ENCODE measurements at places on chromosomes 12 and 14.

DNA sequence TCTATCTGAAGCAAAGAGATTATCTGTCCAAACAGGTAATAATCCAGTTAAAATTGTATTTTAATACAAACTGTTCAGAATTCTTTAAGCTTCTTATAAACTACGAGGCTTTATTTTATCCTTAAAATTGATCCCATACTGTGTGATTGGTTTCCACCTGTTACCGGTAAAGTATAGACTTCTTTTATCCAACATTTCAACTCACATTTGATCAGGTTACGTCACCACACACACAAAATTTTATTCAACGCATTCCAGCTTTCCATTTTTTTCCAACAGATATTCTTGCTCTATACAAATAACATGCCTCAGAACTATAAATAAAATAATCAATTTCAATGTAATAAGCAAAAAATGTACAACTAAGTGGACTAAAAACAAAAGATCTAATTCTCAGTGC lies 4.5 kb downstream of the NOVA1 start:
- DNase-seq: no peak

DNA sequence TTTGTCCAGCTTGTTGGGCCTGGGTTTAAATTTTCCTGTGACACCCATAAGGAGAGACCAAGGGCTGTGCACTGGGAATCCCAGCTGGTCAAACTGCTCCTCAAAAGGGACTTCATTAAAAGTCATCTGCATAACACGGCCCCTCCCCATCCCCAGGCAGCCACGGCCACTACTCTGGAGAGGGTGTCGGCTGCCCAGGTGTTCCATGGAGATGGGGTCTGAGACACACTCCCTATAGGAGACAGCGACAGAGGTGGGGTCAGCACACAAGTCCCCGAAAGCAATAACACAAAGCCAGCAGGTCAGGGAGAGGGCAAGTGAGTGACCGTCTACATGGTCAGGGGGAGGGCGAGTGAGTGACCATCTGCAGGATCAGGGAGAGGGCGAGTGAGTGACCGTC lies 75.6 kb upstream of the BCL11B start:
- DNase-seq: no peak

DNA sequence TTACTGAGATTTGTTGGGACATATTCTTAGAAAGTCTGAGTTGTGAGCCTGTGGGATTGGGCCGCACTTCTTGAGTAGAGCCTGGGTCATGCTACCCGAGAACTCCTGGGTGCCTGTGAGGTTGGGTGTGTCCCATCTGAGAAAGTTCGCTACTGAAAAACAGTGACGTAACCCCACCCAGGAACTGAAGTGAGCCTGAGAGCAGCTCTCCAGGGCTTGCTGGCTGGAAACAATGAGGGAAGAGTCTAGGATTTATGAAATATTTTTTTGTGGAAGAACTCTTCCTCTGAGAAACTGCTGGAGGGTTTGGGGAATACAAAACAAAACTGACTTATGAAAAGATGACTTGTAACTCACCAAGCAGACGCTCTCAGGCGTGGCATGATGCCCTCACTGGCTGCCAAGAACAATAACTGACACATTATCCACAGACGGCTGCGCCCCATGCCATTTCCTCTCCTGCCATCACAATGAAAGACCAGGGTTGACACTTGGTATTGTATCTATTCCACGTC lies 69.2 kb downstream of the RASSF3 start:
- peak; percentile 27 for DNase-seq

DNA sequence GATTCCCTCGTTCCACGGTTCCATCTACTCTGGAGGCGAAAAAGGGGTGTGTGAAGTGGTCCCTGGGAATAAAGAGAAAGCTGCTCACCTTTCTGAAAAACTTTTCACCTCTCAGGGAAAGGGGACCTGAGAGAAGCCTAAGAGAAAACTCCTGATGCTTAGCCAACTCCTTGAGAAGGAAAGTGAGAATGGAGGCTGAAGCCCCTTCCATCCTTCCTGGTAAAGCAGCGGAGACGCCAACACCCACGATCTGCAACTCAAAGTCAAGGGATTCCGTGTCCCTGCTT lies 110.0 kb downstream of the ARF6 start:
- DNase-seq: no peak

GRCh38 chr12:124599074-124599999 lies 31.9 kb upstream of the NCOR2 start:
- no peak for DNase-seq

GRCh38 chr12:79837575-79837974 lies 97.3 kb downstream of the PPP1R12A start:
- DNase-seq: no peak

GRCh38 chr12:101619026-101619786 lies 24.4 kb downstream of the MYBPC1 start:
- no peak for DNase-seq

- no peak for DNase-seq
Observed at GRCh38 chr12:7495136-7495535, 8.4 kb downstream of the CD163 start.

DNA sequence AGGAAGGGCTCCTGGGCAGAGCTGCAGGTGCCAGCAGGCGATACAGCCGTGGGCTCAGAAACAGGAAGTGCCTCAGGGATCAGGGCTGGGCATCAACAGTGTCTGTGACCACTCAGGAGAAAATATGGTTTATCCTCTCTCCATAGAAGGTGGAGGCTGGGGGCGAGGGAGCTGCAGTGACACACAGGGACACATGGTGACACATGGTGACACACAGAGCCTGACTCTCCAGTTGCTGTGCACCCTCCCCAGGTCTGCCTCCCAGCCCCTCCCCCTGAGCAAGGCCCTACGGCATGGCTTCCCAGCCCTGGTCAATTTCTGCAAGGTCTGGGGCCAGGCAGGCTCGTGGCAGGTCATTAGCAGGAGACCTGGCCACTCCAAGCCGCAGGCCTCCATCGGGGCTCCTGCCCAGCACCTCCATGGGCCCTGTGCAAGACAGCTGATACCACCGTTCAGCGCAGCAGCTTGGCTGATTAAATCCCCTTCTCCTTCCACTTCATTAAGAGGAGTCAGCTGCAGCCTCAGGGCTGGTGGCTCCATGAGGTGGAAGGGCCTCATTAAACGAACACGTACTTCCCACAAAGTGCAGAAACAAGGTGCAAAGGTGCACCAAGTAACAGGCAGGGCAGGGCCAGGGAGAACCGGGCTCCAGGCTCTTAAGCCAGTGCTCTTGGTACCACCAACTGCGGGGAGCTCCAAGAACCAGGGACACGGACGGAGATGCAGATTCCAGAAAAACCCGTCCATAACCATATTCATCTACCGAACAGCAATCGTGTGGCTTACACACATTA lies 60.7 kb downstream of the CCNK start:
- no peak for DNase-seq

GRCh38 chr12:116068371-116068770 lies 209.1 kb downstream of the MED13L start:
- DNase-seq: no peak

- no peak for DNase-seq
Observed at GRCh38 chr14:55902241-55902640, 216.0 kb upstream of the PELI2 start.

DNA sequence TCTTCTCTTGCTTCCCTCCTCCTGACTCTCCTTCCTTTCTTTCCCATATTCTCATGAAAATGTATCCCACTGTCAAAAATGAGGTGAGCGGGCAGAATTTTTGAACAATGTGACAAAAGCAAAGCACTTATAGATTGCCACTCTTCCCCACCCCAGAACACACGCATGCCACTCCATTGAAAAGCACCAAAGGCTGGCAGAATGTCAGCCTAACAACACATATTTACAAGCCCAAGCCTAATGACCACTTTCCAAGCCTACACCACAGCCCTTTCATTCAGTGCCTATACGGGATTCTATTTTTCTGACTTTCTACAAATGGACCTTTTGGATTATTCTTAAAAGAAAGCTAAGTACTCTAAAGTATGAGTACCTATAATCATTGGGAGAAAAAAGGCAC lies 62.9 kb upstream of the METAP2 start:
- DNase-seq: no peak

GRCh38 chr14:29896354-29896821 lies 31.3 kb downstream of the PRKD1 start:
- DNase-seq: peak; percentile 81

GRCh38 chr12:104055686-104056388 lies 5.8 kb upstream of the GLT8D2 start:
- DNase-seq: peak; percentile 47

DNA sequence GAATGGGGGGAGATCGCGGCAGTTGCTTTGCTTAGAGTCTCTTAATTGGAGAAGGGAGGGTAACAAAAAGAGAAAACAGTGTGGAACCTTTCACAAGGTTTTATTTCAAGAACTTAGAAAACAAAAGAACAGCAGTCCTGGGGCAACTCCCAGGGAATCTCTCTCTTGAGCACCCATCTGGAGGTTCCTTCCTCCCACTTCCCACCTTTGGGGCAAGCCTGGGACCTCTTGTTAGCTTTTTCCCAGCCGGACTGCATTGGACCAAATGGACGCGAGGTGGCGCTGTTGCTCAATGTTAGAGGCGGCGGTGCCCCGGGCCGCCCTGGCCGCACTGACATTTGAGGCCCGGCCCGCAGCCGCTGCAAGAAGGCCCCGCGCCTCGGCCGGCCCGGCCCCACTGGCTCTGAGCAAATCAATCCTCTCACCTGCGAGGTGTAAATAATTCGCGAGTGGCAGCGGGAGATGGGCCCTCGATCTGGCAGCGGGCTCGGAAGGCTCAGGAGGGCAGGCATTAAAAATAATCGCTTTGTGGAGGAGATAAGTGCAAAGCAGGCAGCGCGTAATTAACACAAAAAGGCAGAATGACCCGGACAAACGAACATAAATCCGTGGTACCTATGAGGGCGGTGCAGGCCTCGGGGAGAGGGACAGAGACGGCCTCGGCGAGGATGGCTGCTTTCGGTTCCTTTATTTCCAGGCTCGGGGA lies 2.8 kb upstream of the HOXC8 start:
- peak; percentile 71 for DNase-seq

- DNase-seq: no peak
Observed at GRCh38 chr14:75401361-75401760, 26.5 kb upstream of the JDP2 start.

Data from NCI-H2171 (cell line).